Naive thymus-derived CD8-positive, alpha-beta T cell (primary cell): ENCODE measurements at places on chromosomes 1 and 21. TPM values are rescaled to one million over a fixed set of nuclear protein-coding genes. Genes with fewer than 3 reads are reported as not detected.

FMOD gene
- not detected for total RNA-seq

TMIGD3 gene
- not detected for total RNA-seq

SYPL2 gene
- total RNA-seq = not detected

ARTN gene
- total RNA-seq = 0.96 TPM

ZNF672 gene
- 37.2 TPM for total RNA-seq

FNDC10 gene
- 3.7 TPM for total RNA-seq

OR2L3 gene
- not detected for total RNA-seq

SLC30A1 gene
- total RNA-seq = 9.7 TPM

PCP4L1 gene
- not detected for total RNA-seq

MMEL1 gene
- 2.5 TPM for total RNA-seq

ATXN7L2 gene
- 12.7 TPM for total RNA-seq
